CD4-positive, alpha-beta memory T cell (primary cell): ENCODE measurements at places on chromosomes 12 and 14.

- H3K4me1 ChIP-seq: no peaks in the 10 kb centered on the region
- H3K36me3 ChIP-seq: no peaks in the 10 kb centered on the region
- no peak for DNase-seq
- H3K27ac ChIP-seq: no peak overlapping the region
- H3K4me3 ChIP-seq: no peak overlapping the region
Observed at GRCh38 chr12:20475542-20475941, 107.2 kb downstream of the PDE3A start.

- no peak overlapping the region for H3K4me3 ChIP-seq
- no peak for DNase-seq
- peaks cover 44% of the 10 kb centered on the region for H3K36me3 ChIP-seq
- no peak overlapping the region for H3K27ac ChIP-seq
Observed at GRCh38 chr14:91344096-91344495, 73.5 kb downstream of the CCDC88C start.

- H3K4me1 ChIP-seq: no peaks in the 10 kb centered on the region
- no peak overlapping the region for H3K4me3 ChIP-seq
- H3K27me3 ChIP-seq: no peaks in the 10 kb centered on the region
- DNase-seq: peak; percentile 34
- H3K27ac ChIP-seq: no peak overlapping the region
Observed at GRCh38 chr12:113030875-113031525, 25.5 kb upstream of the DTX1 start.

- H3K4me1 ChIP-seq: peaks cover 80% of the 10 kb centered on the region
- peak overlapping the region; percentile 62 for H3K4me3 ChIP-seq
- H3K27me3 ChIP-seq: no peaks in the 10 kb centered on the region
- DNase-seq: peak; percentile 87
Observed at GRCh38 chr14:50062438-50063085, 53.8 kb downstream of the VCPKMT start.

GRCh38 chr12:6306599-6307220, 3.8 kb upstream of the PLEKHG6 start:
- no peaks in the 10 kb centered on the region for H3K36me3 ChIP-seq
- no peak overlapping the region for H3K4me3 ChIP-seq
- H3K27me3 ChIP-seq: peaks cover 5% of the 10 kb centered on the region
- no peak for DNase-seq
- H3K27ac ChIP-seq: no peak overlapping the region
- peaks cover 6% of the 10 kb centered on the region for H3K4me1 ChIP-seq

DNA sequence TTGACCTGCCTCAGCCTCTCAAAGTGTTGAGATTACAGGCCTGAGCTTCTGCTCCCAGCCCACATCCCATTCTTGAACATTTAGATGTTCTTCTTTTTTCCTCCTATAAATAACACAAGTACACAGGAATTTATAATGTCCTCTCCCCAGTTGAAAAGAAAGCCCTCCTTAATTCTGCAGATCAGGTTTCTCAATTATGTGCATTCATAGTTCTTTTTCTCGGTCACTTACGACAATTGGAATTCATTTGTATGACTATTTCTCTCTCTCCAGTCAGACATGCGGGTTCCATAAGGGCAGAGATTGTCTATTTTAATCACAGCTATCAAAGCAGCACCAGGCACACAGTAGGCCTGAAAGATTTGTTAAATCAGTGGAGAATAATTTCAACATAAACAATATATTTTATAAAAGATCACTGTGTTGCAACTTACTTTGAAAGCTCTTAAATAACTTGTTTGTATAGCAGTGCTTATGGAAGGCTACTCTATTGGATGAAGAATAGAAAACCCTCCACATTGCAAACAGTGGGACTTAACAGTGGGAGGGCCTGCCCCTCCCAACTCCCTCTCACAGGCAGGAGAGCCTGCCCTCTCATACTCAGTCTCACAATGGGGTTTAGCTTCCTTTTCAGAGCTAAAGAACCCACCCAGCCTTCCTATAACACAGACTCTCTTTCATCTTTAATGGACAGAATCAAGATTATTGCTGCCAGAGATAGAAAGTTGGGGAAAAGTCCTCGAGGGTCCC, 84.1 kb upstream of the TRAF3 start:
- H3K36me3 ChIP-seq: no peaks in the 10 kb centered on the region
- H3K4me1 ChIP-seq: peaks cover 14% of the 10 kb centered on the region
- DNase-seq: no peak
- no peak overlapping the region for H3K4me3 ChIP-seq
- no peak overlapping the region for H3K27ac ChIP-seq

DNA sequence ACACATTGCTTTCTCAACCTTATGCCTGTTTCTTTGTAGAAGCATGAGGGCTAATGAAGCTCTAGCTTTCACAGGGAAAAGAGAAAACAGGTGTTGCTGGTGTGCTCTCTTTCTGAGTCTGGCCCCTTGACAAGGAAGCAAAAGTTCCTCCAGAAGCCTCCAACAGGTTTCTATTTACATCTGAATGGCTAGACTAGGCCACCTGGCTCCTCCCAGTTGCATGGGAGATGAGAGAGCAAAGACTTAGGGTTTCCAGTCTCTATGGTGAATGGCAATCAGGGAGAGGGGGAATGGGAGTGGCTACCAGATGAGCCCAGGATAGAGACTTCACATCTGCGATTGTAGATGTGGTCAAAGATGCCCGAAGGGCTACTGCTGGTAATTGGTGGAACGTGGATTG, 138.1 kb upstream of the PLXNC1 start:
- no peaks in the 10 kb centered on the region for H3K36me3 ChIP-seq
- no peak for DNase-seq
- peaks cover 13% of the 10 kb centered on the region for H3K4me1 ChIP-seq
- H3K27ac ChIP-seq: no peak overlapping the region
- no peaks in the 10 kb centered on the region for H3K27me3 ChIP-seq

DNA sequence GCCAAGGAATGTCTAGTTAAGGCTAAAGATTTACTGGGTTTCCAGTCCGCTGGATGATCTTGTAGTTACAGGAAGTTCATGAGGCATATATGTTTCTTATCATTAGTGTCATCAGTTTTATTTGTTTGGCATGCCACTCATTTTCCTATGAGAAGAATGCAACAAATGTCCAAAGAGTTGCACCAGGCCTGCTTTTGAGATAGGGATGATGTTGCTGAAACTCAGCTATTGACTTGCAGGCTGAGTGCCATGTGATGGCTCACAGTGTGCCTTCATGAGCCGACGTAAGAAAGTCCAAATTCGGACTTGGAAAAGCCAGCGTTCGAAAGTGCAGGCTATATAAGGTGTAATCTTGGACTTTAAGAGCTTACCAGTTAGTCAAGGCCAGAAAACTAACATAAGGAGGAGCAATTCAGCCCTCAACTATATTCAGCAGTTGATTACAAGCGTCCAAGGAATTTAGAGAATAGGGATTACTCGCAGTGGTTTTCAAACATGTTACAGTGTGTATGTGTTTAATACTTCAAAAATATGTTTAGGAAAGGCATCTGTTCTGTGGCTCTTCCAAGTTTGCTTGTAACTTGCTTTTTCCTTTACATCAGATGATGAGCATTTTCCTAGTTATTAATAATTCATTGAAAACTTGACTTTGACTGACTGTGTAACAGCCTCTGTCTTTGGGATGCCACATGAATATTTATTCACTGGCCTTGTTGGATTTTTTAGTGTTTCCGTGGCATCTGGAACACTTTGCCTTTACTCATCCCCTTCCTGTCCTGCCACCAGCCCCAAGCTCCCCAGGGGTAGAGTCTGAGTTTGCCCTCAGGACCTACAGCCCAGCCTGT, 101.3 kb downstream of the LGMN start:
- no peak for DNase-seq
- no peaks in the 10 kb centered on the region for H3K27me3 ChIP-seq
- H3K27ac ChIP-seq: peak overlapping the region; percentile 11
- peaks cover 63% of the 10 kb centered on the region for H3K4me1 ChIP-seq
- no peaks in the 10 kb centered on the region for H3K36me3 ChIP-seq

- DNase-seq: no peak
- no peak overlapping the region for H3K27ac ChIP-seq
- no peak overlapping the region for H3K4me3 ChIP-seq
- no peaks in the 10 kb centered on the region for H3K36me3 ChIP-seq
Observed at GRCh38 chr12:115305275-115305674, 621.3 kb upstream of the TBX3 start.

GRCh38 chr14:61511558-61511948, 183.8 kb upstream of the HIF1A start:
- peak overlapping the region; percentile 29 for H3K27ac ChIP-seq
- no peaks in the 10 kb centered on the region for H3K27me3 ChIP-seq
- H3K4me3 ChIP-seq: no peak overlapping the region
- H3K4me1 ChIP-seq: peaks cover 87% of the 10 kb centered on the region
- DNase-seq: peak; percentile 28

DNA sequence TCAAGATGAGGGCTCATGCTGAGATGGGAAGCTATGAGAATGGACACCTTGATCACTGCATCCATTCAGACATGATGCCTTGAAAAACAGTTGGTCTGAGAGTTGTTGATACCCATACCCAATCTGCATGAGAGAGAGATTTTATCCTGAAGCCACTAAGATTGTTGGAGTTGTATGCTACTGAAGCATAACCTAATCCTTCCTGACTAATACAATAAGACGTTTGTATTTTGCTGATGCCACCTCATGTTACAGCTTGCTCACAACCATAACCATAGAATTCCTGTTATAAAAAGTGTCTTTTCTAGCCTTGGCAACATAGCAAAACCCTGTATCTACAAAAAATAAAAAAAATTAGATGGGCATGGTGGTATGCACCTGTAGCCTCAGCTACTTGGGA, 12.7 kb upstream of the SERPINA1 start:
- no peak overlapping the region for H3K27ac ChIP-seq
- no peaks in the 10 kb centered on the region for H3K36me3 ChIP-seq
- no peak overlapping the region for H3K4me3 ChIP-seq
- no peaks in the 10 kb centered on the region for H3K4me1 ChIP-seq
- H3K27me3 ChIP-seq: no peaks in the 10 kb centered on the region
- no peak for DNase-seq

GRCh38 chr14:89339579-89339978, 77.5 kb downstream of the FOXN3 start:
- no peaks in the 10 kb centered on the region for H3K4me1 ChIP-seq
- H3K27ac ChIP-seq: no peak overlapping the region
- no peak for DNase-seq
- H3K4me3 ChIP-seq: no peak overlapping the region
- no peaks in the 10 kb centered on the region for H3K27me3 ChIP-seq

- peaks cover 27% of the 10 kb centered on the region for H3K4me1 ChIP-seq
- H3K4me3 ChIP-seq: no peak overlapping the region
- peak; percentile 18 for DNase-seq
- H3K27ac ChIP-seq: no peak overlapping the region
- no peaks in the 10 kb centered on the region for H3K36me3 ChIP-seq
- H3K27me3 ChIP-seq: no peaks in the 10 kb centered on the region
Observed at GRCh38 chr14:71245659-71246361, 338.6 kb downstream of the PCNX1 start.

DNA sequence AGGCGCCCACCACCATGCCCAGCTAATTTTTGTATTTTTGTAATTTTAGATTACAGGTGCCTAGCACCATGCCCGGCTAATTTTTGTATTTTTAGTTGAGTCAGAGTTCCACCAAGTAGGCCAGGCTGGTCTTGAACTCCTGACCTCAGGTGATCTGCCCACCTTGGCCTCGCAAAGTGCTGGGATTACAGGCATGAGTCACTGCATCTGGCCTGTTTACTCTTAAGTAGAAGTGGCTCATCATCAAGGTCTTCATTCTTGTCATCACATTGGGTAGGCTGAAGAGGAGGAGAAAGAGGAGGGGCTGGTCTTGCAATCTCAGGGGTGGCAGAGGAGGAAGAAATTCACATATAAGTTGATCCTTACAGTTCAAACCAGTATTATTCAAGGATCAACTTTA, 152.4 kb upstream of the ATP2B1 start:
- DNase-seq: no peak
- no peaks in the 10 kb centered on the region for H3K27me3 ChIP-seq
- H3K4me3 ChIP-seq: no peak overlapping the region
- H3K4me1 ChIP-seq: peaks cover 72% of the 10 kb centered on the region
- no peaks in the 10 kb centered on the region for H3K36me3 ChIP-seq

DNA sequence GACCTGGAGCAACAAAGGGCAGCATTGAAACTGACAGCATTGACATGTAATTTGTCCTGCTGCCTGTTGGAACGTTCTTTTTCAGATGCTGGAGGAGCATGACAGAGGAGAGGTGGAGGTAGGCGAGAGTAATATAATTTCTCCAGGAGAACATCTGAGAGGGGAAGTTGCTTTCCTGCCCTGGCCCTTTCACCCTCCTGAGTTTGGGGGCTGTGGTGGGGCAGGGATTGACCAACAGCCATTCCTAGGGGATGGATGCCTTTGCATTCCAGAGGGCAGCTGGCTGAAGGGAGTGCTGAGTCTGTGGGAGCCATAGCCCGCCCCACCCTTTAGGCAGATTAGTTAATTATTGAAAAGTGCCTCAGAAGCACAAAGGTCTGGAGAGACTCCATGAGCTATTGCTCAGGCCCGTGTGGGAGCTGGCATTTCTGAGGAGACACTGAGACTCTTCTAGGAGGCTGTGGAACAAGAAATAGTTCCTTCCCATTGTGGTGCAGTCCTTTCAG, 73.5 kb downstream of the ARF6 start:
- H3K27ac ChIP-seq: no peak overlapping the region
- H3K27me3 ChIP-seq: no peaks in the 10 kb centered on the region
- H3K36me3 ChIP-seq: no peaks in the 10 kb centered on the region
- H3K4me3 ChIP-seq: no peak overlapping the region

- no peaks in the 10 kb centered on the region for H3K27me3 ChIP-seq
- no peaks in the 10 kb centered on the region for H3K4me1 ChIP-seq
- H3K4me3 ChIP-seq: no peak overlapping the region
- H3K27ac ChIP-seq: no peak overlapping the region
Observed at GRCh38 chr12:39873065-39873464, 232.8 kb downstream of the SLC2A13 start.

- peaks cover 47% of the 10 kb centered on the region for H3K4me1 ChIP-seq
- no peak for DNase-seq
- H3K27ac ChIP-seq: no peak overlapping the region
- no peaks in the 10 kb centered on the region for H3K27me3 ChIP-seq
Observed at GRCh38 chr12:64450057-64450640, 1.8 kb upstream of the TBK1 start.

GRCh38 chr12:64814432-64814831, 10.0 kb upstream of the TBC1D30 start:
- no peak overlapping the region for H3K27ac ChIP-seq
- no peaks in the 10 kb centered on the region for H3K4me1 ChIP-seq
- no peaks in the 10 kb centered on the region for H3K27me3 ChIP-seq
- no peak for DNase-seq
